ENCODE measurements at places on chromosomes 13 and 19.

GRCh38 chr13:20465218-20465879 lies 60.3 kb downstream of the CRYL1 start:
- DNase-seq, result no peak

DNA sequence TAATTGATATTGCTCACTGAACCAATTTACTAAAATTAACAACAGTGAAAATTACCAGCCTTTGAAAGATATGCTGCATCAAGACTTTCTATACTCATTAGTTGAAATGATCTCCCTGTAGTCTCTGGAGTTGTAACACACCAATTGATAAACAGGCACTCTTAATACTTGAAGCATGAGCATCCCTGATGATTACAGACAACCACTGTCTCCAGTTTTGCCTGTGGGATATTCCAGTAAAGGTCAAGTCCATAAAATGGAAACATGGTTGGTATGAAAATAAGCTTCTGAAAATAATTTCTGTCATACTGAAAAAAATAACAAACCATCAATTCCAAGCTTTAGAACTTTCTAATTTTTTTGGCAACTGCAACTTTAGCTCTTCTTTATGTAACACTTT lies 405.8 kb downstream of the SPRY2 start:
- no peak for DNase-seq

DNA sequence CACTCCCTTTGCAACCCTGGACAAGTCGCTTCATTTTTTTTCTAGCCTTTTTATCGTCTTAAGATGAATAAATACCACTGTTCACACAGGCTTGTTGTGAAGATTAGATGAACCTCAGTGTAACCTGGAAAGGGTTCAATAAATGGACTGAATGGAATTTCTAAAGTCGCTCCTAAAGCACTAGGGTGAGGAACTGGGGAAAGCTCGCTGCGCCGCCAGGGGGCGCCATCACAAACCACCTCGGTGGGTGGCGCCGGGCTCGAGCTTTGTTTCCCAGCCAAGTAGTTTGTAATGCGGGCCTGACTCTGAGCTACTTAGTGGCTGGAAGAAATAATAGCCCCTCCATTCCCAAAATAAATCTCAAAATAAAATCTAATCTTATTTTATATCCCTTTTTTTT lies 2.2 kb upstream of the CEACAM6 start:
- DNase-seq, result peak; percentile 70

DNA sequence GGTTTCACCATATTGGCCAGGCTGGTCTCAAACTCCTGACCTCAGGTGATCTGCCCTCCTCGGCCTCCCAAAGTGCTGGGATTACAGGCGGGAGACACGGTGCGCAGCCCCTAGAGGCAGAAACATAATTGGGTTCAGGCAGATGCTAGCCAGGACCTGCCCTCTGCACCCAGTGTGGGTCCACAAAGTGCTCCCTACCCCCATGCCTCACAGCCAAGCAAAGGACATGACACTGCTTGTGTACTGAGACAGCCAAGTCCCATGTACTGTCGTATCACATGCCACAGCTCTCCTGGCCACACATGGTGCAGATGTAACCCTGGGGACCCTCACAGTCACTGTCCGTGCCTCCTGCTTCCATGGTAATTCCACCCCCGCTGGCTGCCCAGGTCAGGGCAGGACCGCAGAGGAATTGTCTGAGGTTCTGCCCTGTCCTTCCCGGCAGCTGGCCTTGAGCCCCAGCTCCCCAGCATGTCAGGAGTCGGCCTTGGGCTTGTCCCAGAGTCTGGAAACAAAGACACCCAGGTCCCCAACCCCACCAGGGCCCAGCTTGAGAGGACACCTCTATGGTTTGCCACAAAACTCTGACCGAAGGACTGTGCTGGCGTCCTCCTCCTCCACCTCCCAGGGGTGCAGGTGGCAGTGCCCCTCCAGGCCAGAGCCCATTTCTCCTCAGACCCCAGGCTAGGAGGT lies 7.6 kb downstream of the PRR36 start:
- DNase-seq, result no peak

DNA sequence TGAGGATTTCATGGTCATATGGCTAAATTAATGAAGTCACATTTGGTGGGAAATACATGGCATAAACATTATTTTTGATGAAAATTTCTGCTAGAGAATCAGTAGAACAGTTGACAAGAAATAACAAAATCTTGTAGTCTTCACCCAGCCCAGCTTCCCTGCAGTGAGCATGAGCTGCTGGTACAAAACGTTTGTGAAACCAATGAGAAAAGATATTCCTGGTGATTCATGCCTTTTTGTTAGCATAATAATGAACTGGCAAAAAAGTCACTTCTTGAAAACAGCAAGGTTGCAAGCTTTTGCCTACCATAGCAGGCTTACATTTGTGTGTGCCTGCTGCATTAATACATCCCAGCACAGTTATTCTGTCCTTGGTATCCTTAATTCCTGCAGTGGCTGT lies 475.9 kb upstream of the HTR2A start:
- DNase-seq, result no peak

Data from stimulated activated CD4-positive, alpha-beta T cell treated with anti-CD3 and anti-CD28 coated beads, Interleukin-1b, Interleukin-23, amount 100 ng/mL, for 48 hours (primary cell).